Coronary artery (tissue), 2 donors: ENCODE measurements at places on chromosomes 12 and 14.

DNA sequence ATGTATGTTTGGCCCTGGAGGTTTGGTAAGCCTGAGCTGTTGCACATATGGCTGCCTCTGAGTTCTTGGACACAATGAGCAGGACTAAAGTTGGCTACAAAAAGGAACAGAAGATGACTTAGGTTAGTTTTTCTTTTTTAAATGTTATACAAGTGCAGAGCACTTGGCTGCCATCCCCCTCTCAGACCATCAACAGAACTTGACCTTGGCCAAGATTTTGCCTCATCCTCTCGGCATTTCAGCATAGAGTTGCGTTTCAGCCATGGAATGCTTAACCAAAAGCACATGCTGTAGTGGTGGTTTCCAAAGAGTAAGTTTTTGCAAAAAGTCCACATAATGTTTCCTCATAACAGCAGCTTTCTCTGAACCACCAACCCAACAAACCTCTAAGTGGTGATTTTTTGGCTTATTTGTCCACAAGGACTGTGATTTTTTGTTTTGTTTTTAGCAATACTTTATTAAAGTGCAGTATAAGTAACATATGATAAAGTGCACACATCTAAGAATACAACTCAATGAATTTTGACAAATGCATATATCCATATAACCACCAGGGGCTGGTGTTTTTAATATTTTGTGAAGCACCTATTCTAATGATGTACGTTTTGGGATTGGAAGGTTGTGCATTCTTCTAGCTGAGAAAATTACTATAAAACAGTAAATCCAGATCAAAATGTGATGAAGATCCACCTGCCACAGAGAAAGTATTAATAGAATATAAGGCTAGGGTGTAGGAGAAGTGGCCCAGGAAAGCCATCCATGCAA, 12.1 kb upstream of the GALNT16 start:
- DNase-seq: no peak

DNA sequence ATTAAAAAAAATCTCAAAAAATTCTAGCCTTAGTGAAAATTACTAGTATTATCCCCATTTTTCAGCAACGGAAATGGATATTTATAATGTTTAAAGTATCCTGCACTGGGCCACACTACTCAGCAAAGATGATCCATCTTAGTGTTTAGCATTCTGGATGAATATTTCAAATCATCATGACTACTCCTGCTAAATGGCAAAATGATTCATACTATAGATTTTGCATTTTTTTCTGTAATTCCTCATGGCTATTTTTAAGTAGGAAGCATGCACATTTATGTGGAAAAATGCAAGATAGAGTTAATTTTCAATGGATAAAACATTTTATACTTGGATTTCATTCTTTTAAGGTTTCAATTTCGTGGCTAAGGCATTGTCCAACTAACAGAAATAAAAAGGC, 59.6 kb downstream of the LRFN5 start:
- DNase-seq: no peak

- no peak for DNase-seq
Measured at GRCh38 chr12:124888260-124888659, 24.6 kb upstream of the SCARB1 start.

DNA sequence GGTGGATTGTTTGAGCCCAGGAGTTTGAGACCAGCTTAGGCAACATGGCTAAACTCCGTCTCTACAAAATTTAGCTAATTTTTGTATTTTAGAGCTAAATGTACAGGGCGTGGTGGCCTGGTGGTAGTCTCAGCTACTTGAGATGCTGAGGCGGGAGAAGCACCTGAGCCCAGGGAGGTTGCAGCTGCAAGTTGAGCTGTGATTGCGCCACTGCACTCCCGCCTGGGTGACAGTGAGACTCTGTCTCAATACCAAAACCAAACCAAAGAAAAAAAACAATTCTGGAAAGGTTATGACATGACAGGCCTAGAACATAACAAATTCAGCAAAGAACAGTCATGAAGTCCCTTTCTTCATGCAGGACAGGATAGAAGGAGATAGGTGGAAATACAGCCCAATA, 25.7 kb downstream of the WDR89 start:
- no peak for DNase-seq

GRCh38 chr12:111201495-111202236, 167.2 kb downstream of the PHETA1 start:
- DNase-seq: no peak

DNA sequence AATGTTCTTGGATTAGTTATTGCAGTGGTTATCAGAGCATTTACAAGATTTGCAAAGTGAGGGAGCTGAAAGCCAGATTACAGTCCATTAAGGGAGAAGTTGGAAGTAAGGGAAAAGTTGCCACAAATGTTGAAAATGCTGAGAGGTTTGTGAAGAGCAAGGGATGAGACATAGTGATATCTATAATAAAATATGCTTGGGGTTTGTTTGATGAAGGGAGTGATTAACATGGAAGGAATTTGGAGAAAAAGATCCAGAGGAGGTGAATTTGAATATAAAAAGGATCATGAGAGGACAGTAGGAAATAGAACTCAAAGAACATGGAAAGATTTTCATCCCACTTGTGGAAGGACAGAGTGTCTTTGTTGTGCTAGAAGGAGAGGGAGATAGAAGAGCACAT, 19.3 kb upstream of the CCER1 start:
- DNase-seq: no peak

DNA sequence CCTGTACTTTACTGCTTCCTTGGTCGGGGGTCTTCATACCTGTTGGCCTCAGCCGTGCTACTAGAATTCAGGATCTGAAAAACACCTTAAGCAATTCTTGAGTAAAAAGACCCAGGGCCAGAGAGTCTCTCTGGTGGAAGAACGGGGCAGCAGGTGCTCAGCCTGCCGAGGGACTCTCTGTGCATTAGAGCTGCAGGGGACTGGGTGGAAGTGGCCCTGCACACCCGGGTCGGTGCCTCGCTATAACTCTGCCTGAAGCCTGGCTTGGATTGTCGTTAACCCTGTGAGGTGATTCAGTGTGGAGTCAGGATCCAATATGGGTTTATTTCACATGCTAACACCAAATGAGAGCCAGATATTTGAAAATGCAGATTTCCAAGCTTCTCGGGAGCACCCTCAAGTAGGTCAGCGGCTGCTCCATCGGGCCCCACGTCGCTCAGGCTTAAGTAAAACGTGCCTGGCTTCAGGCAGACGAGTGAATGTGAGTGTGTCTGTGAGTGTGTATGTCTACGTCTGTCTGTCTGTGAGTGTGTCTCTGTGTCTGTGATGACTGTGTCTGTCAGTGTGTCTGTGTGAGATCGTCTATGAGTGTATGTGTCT, 35.1 kb upstream of the C14orf180 start:
- no peak for DNase-seq
